HT1080 (cell line): ENCODE measurements at places on chromosomes 2 and 18. TPM values are rescaled to one million over a fixed set of nuclear protein-coding genes. Genes with fewer than 3 reads are reported as not detected.

Gene TNS1
- 9.6 and 10.5 TPM in 2 replicates for total RNA-seq

DNA sequence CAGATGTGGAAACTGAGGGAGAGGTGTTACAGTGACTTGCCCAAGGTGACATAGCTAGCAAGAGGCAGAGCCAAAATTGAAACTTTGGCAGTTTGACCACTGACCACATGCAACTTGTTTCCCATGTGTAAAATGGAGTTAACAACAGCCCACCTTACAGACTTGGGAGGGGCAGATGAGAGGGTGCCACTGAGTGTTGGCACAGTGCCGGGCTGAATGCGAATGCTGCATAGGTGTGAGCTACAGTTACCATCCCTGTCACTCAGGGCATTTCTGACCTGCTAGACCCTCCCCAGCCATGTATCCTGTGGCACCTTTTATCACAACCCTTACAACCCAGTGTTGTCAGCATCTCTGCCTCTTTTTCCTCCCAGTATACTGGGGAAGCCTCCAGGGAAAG lies 10.8 kb downstream of the SMARCAL1 start:
- DNase-seq = no peak

- DNase-seq = no peak
Observed at GRCh38 chr2:10457846-10458598, 9.9 kb upstream of the ODC1 start.

Gene ANO7
- total RNA-seq = 0.53 and 2.4 TPM in 2 replicates

- DNase-seq = no peak
Observed at GRCh38 chr2:151193576-151193975, 68.1 kb downstream of the RBM43 start.

- no peak for DNase-seq
Observed at GRCh38 chr2:151810489-151810888, 17.7 kb downstream of the ARL5A start.

GRCh38 chr2:129780316-129781270 lies 198.9 kb upstream of the RAB6C start:
- no peak for DNase-seq

Gene COL4A3
- not detected in 2 replicates for total RNA-seq

Gene UGT1A8
- not detected in 2 replicates for total RNA-seq
